Stimulated activated naive B cell treated with anti-CD40 and anti-IgM and Interleukin-4, amounts not matched to agents 10 μg/mL and 1 μg/mL and 100 μg/mL, for 72 hours (primary cell): ENCODE measurements at places on chromosomes 2 and 18.

DNA sequence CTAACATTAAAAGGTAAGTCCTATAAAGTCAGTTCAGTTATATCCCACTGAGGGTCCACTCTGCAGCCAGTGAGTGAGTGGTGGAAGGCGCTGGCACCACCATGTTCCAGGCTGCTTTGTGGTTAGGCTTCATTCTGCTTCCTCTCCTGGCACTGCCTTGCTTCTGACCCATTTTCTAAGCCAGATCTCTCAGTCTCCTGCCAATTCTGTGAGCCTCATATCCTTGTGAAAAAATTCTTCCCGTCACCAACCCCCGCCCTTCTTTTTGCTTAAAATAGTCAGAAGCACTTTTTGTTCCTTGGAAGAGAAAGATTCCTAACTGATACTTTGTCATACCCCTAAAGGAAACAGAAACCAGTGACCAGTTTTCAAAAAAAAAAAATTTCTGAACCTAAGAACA is 139.8 kb upstream of the NCK2 start:
- H3K36me3 ChIP-seq: no peaks in the 10 kb centered on the region
- no peaks in the 10 kb centered on the region for H3K4me1 ChIP-seq
- H3K27me3 ChIP-seq: peaks cover 3% of the 10 kb centered on the region

DNA sequence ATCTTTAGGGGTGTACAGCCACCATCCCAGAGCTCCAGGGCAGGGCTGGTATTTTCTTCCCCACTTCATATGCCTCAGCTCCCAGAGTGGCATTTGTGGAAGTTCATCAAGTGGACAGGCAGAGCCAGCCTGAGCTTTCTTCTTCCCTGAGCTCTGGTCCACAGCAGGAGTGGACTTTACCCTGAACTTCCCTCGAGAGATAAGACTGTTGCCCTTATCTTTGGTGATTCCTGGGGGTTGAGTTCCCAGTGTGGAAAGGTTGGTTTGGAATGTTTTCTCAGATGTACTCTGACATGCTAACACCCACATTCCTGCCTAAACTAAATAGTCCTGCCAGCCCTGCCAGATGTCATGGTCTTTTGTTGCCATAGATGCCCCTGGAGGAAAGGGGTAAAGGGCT is 62.0 kb upstream of the LGALSL start:
- DNase-seq: no peak
- peaks cover 4% of the 10 kb centered on the region for H3K27me3 ChIP-seq
- no peak overlapping the region for H3K4me3 ChIP-seq

DNA sequence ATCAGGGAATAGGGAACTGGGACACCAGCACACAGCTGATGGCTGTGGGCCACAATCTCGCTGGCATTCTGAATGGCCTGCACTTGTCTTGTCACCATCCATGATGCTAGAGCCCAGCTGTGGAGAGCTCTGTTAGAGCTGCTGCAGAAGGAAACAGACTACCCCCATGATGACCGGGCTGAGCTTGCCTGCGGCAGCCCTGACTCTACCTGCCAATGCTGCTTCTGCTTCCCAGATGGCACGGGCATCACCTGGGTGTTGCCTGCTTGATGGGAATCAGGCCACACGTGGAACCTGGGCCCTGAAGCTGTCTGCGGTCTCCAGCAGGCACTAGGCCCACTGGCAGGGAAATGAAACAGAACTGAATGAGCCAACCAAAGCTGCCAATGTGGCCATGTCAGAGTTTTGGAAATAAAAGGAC is 11.2 kb upstream of the DAW1 start:
- no peak overlapping the region for H3K4me3 ChIP-seq
- no peaks in the 10 kb centered on the region for H3K27me3 ChIP-seq
- no peaks in the 10 kb centered on the region for H3K36me3 ChIP-seq
- no peaks in the 10 kb centered on the region for H3K4me1 ChIP-seq
- no peak overlapping the region for H3K27ac ChIP-seq
- no peak for DNase-seq

- H3K36me3 ChIP-seq: no peaks in the 10 kb centered on the region
- no peak overlapping the region for H3K4me3 ChIP-seq
- peaks cover 63% of the 10 kb centered on the region for H3K27me3 ChIP-seq
- no peak overlapping the region for H3K27ac ChIP-seq
- no peak for DNase-seq
- H3K4me1 ChIP-seq: peaks cover 19% of the 10 kb centered on the region
Measured at GRCh38 chr2:197803033-197803444, 1.4 kb upstream of the PLCL1 start.

DNA sequence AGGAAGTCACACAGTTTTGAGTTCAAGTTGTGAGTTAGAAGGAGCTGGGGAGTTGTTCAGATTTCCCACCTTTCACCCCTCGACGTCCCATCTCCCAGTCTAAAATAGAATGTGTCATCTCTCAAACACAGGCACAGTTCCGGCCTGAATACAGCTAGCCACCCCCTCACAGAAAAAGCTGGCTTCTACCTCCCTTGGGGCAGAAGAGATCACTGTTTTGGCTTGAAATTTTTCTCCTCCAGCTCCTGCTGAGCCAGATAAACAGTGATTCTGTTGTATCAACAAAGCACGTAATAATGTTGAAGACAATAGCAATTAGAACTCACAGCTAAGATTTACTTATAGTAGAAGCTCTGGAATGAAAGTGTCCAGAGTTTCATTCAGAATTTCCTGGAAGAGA is 74.7 kb downstream of the KIAA2012 start:
- no peak overlapping the region for H3K27ac ChIP-seq
- no peaks in the 10 kb centered on the region for H3K4me1 ChIP-seq
- peaks cover 25% of the 10 kb centered on the region for H3K27me3 ChIP-seq
- H3K36me3 ChIP-seq: no peaks in the 10 kb centered on the region
- no peak for DNase-seq

GRCh38 chr2:13508671-13509070 is 791.9 kb downstream of the TRIB2 start:
- no peak overlapping the region for H3K27ac ChIP-seq
- no peaks in the 10 kb centered on the region for H3K27me3 ChIP-seq
- H3K4me3 ChIP-seq: no peak overlapping the region
- no peaks in the 10 kb centered on the region for H3K4me1 ChIP-seq
- no peak for DNase-seq
